ENCODE measurements at places on chromosomes 2 and 18. TPM values are rescaled to one million over a fixed set of nuclear protein-coding genes. Genes with fewer than 3 reads are reported as not detected.

DNA sequence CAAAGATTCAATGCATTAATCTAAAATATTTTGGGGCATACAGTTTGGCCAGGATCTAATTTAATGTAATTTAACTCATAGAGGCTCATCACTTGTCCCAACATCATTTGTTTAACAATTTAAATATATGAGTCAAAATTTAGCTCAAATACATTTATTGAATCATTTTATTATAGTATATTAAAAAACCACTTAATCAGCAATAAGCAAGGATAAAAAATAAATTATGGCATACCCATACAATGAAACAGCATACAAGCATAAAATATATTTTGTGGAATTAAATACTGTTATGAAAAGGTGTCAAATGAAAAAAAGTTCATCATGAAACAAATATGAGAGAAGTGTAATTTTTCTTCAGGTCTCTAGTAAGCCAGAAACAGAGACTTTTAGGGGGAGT, 34.9 kb downstream of the LRPPRC start:
- no peak for DNase-seq

The POTEJ gene
- total RNA-seq = not detected

GRCh38 chr18:62928326-62928725, 213.0 kb downstream of the PHLPP1 start:
- no peak for DNase-seq

The KRTCAP3 gene
- 1.9 TPM for total RNA-seq

The LIPG gene
- 92.0 TPM for total RNA-seq

- DNase-seq = no peak
These were observed 638 bp downstream of the ST3GAL5 start for GRCh38 chr2:85888020-85888683.

The KLHL30 gene
- total RNA-seq = 0.26 TPM

DNA sequence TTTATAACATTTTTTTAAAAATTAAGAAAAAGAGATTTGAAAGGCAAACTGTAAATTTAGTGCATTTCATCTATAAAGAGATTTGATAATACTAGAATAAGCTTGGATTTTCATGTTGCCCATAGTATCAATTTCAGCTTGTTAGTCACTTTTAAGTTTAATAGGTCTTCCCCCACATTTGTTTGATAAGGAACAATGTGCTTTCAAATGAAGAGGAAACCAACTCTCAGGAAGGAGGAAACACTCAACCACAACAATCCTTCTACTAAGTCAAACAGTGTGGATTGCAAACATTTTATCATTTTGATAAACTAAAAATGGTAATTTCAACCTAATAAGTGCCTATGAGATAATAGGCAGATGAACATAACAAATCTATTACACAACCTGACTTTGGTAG, 397.1 kb upstream of the CDH20 start:
- no peak for DNase-seq

DNA sequence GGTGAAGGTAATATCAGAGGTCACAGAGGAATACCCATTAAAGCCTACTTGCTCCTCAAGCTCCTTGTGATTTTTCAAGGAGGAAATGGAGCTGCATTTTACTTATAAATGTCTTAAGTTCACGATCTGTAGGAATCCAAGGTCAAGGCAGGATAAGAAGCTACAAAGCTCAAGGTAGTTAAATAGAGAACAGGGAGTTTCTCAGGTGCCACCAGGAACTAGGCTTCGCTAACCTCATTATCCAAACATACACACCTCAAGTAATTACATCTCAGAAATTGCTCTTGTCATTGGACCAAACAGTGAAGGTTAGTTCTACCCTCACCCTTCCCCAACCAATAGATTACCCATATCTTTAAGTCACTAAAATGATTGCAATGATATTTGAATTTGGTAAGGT, 317.4 kb upstream of the HNRNPA3 start:
- DNase-seq = no peak

- DNase-seq = no peak
These were observed 339.6 kb downstream of the TRIB2 start for GRCh38 chr2:13056259-13056843.

GRCh38 chr2:231720987-231721966, 13.0 kb downstream of the PTMA start:
- DNase-seq = no peak

- DNase-seq = no peak
These were observed 30.1 kb downstream of the TMEM18 start for GRCh38 chr2:647003-647560.
